ENCODE measurements at places on chromosomes 4 and X. TPM values are rescaled to one million over a fixed set of nuclear protein-coding genes. Genes with fewer than 3 reads are reported as not detected.

- no peak for DNase-seq
Measured at GRCh38 chrX:77342004-77342403, 105.2 kb upstream of the FGF16 start.

DNA sequence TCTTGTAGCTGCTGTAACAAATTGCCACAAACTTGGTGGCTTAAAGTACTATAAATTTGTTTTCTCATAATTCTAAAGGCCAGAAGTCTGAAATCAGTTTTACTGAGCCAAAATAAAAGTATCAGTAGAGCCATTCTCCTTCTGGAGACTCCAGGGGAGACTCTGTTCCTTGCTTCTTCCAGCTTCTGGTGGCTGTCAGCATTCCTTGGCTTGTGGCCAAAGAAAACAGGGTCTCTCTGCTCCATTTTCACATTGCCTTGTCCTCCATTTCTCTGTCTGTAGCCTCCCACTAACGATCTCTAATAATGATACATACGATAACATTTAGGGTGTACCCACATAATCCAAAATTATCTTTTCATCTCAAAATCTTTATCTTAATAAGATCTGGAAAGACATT lies 200.4 kb downstream of the MAB21L2 start:
- DNase-seq: no peak

DNA sequence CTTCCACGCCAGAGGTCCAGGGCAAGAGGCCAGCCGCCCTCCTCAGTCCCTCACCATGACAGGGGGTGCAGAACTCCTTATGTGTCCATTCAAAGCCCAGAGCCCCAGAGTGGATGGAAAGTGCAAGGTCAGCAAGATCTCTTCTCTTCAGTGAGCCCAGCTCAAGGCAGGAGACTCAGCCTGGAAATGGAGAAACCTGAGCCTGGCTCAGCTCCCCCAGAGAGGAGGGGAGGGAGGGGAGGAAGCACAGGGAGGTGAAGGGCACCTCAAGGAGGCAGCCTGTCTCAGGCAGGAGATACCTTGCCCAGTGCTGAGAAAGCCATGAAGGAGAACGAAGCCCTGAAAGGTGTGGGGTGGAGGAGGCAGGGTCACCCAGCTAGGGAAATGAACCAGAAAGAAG lies 121.8 kb upstream of the PJA1 start:
- no peak for DNase-seq

- no peak for DNase-seq
Measured at GRCh38 chr4:183504930-183505610, at the start of gene ING2. Gene ING2 (plus strand): TSS chr4:183505058. CDS start chr4:183505196, 138 bp downstream.

SPIN2A gene
- total RNA-seq: 2.2 TPM
